ENCODE measurements at places on chromosomes 11 and 22.

- no peak for DNase-seq
Observed at GRCh38 chr11:45431046-45432018, 145.2 kb upstream of the SYT13 start.

- DNase-seq = no peak
Observed at GRCh38 chr11:96306933-96307775, 35.8 kb downstream of the MAML2 start.

- DNase-seq = peak; percentile 74
Observed at GRCh38 chr22:19717691-19718455, 3.6 kb downstream of the SEPTIN5 start.

- DNase-seq = no peak
Observed at GRCh38 chr11:82577246-82577645, 156.4 kb downstream of the FAM181B start.

DNA sequence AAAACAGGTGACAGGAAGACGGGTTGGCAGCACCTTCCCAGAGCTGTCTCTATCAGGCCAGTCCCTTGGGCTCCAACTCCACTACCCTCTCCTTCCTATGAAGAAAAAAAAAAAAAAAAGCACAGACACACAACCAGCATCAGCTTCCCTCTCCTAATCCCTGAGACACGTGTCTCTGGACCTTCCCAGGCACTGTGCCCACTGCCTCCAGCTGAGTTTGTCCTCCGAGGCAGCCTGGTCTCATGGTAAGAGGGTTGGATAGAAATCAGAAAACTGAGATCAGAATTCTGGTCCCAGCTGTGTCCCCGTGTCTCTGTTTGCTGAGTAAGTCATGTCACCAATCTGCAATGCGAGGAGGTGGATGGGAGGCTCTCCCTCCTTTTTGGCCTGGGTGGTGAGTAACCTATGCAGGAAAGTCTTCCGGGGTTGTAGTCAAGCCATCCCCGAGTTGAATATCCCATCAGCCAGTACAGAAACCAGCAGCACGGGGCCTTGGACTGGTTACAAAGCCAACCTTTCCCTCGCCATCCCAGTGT, 193.7 kb upstream of the TBCEL start:
- DNase-seq = no peak

DNA sequence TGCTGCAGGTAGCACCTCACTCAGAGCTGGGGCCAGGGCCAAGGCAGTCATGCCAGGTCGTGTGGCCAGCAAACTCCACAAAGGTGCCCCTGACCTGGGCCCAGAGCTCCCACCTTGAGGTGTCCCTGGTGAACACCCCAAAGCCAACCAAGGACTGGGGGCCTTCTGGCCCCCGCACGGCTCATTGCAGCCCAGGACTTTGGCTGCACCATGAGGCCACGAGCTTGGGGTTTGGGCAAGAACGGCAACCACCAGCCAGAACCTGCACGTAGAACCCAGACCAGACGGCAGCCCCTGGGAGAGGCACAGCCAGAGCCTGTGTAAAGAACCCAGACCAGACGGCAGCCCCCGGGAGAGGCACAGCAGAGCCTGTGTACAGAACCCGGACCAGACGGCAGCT, 7.8 kb downstream of the LRRC56 start:
- DNase-seq = no peak

- DNase-seq = no peak
Observed at GRCh38 chr11:24588081-24588480, 91.2 kb downstream of the LUZP2 start.

GRCh38 chr11:130131961-130132850, 27.4 kb upstream of the ST14 start:
- DNase-seq = peak; percentile 12

DNA sequence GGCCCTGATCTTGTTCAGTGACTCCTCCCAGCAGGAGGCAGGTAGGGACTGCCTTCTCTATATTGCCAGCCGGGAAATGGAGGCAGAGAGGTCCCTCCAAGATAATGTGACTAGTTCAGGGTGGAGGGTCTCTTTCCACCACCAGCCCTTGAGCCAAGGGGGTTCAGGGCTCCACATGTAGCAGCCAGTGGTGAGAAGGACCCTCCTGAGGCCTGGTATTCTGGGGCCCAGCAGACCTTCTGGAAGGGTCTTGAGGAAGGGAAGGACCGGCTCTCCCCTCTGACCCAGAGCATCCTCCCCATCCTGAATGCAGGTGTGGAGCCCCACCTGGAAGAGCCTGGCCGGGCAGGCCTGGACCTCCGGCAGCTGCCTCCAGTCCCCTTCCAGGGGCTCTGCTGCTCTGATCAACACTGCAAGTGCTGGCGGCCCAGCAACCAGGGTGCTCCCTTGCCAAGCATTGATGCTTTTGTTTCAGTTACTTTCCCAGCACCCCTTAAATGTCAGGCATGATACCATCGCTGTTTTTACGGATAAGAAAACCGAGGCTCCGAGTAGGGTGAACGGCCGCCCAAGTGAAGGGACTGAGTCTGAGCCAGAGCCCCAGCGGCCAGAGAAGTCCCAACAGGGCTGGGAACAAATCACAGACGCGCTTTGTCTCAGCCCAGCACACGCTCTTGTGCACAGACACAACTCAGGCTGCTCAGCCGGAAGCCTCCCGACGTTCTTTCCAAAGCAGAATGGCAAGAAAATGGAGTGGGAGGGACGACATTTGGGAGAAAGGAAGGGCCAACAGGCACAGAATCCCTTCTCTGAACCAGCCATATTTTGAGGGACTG, 38.8 kb downstream of the DKK3 start:
- DNase-seq = no peak

GRCh38 chr22:41274856-41275255, 11.1 kb downstream of the RANGAP1 start:
- DNase-seq = no peak

DNA sequence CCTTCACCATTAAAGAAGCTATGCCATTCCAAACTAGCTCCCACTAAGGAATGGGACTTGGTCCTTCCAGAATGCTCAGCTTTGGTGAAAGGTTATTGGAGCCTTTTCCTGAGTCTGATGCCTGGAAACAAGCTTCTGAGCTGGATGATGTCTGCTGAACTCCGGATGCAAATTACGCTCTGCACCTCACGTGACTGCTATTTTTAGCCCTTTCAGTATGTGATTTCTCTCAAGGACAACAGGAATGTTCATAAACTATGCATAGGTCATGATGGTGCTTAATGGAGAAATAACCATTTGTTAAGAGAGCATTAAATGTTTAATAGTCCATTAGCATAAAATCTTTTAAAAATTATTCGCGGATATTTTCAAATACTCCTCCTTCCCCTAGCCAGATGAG, 631.4 kb upstream of the KIRREL3 start:
- no peak for DNase-seq

GRCh38 chr11:126949066-126949891, 51.3 kb downstream of the KIRREL3 start:
- DNase-seq = no peak

DNA sequence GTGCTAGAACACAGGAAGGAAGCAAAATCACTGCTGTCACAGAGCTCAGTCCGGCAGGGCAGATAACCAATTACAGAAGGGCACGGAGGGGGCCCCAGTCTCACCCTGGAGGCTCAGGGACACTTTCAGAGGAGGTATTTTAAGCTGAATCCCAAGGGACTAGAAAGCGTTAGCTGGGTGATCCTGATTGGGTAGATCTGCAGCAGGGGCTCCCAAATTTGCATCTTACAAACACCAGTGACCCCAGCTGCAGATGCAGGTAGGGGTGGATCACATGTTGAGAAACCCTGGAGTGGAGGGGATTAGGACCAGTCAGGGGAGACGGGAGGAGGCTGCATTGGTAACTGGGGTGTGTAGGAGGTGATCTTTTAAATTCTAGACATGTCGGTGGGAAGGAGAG, 91.4 kb downstream of the CSNK2A3 start:
- no peak for DNase-seq

DNA sequence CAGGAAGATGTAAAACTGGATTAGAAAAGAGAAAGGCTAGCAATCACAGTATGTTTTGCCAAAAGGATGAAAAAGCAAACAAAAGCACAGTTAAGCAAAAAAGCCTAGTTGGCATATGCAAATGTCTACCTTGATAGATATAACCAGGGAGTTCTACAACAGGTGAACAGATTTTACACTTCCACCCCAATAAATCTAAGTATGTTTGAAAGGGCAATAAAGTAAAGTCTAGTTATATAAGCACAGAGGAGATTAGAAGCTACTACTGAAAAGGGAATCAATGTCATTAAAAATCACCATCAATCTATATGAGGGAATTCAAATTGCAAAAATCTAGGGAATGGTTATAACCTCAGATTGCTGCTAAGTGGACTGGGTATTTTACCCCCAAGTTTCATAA, 49.7 kb downstream of the CELF1 start:
- no peak for DNase-seq

DNA sequence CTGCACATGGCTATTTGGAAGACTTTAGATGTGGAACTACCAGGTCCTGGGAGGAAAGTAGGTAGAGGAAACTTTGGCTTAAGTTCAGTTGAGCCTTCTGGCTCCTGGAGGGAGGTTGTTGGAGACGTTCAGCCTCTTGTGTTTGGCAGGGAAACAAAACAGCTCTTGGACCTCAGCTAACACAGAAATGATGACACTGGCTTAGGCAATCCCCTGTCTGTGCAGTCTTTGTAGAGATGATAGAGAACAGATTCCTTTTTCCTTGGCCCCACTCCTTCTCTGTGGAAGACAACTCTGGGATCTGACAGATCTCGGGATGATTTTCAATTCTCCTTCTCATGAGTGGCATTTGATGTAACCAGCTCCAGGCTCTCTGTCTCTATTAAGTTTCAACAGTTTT, 428.5 kb downstream of the TMEM135 start:
- no peak for DNase-seq

DNA sequence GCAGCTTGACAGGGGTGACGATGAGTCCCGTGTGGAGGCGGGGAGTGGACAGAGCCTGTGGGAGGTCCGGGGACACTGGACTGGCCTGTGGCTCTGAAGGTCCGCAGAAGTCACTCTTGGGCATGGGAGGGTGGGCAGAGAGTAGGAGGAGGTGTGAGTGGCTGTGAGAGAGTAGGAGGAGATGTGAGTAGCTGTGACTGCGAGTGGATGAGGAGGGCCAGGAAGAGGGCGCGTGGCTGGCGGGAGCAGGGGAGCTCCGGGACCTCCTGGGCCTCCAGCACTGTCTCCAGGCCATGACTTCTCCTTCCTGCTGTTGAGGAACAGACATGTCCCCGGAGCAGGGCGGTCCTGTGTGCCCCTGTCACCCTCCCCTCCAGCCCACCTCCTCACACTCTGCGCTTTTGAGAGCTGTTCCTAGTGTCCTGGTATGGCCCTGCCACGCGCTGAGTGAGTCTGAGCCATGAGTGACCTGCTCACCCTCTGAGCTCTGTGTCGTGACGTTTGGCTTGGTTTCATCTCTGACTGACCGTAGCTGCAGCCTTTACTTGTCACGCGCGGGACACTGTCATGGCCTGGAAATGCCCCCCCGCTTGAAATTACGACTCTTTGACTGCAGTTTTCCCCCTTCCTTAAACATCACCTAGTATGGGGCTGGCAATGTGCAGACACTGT, 391.5 kb downstream of the TBC1D22A start:
- DNase-seq = no peak

DNA sequence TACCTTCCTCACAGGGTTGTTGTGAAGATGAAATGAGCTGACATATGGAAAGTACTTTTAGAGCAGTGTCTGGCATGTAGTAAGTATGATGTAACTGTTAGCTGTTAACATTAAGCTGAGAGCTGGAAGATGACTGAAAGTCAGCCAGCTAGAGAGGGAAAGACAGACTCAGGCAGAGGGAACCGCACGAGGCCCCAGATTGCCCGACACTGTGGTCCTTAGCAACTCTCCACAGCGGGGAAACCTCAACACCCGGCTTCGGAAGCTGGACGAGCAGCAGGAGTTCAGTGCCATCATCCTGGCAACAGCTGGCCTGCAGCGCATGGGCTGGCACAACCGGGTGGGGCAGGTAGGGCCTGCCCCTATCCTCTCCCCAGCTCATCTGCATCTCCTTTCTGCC, 6.5 kb downstream of the HMBS start:
- DNase-seq = no peak

GRCh38 chr11:31877083-31877482, 66.0 kb upstream of the PAX6 start:
- DNase-seq = no peak

DNA sequence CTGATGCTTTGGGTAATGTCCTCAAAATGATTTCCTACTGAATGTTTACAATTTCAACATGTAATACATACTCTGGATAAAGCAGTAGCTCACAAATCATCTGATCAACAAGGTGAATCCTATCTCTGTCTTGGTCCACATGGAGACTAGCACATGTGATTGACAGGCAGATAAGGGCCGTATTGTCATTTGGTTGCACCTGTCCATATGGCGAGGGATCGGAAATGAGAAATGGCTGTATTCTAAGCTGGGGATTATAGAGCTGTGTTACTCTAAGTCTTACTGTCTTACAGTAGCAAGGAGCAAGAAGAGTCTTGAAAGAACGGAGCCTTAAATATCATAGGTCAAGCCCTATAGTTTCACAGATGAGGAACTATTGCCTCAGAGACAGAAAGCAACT, 55.7 kb downstream of the APIP start:
- DNase-seq = no peak

DNA sequence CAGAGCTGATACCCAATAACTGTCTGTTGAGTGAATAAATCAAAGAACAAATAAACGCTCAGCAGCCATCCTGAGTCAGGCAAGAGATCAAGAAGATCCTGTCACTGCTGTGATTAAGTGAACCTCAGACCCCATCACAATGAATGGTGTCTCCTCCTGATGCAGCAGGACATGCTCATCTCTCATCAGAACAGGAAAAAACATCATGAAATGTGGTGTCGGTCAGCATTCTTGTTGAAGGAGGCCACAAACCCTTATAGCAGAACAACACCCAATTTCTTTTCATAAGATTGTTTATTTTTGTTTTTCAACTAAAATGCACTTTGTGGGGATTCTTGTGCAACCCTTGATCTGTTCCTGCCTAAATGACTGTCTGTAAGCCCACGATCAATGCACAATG, 60.3 kb downstream of the SYTL2 start:
- DNase-seq = no peak

DNA sequence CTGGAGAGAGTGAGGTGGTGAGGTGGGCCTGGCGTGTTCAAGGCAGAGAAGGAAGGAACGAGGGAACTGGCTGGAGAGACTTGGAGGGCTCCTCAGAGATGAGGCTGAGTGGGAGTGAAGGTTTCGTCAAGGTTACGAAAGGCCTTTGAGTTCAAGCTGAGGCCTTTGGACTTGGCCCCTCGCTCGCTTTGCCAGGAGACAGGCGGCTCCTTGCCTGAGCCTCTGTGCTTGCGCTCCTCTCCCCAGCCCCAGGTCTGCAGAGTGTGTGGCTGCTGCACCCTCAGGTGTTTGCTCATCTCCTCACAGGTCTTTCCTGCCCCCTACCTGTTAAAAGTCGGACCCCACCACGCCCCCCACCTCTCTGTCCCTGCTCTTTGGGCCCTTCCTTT, 91.6 kb downstream of the ATXN10 start:
- DNase-seq = no peak

All from T-helper 2 cell (primary cell).